ENCODE measurements at places on chromosomes 2 and 18.
A peak's percentile ranks its signal among the peaks of the same experiment; 100 is the strongest.

- DNase-seq: no peak
Measured at GRCh38 chr18:5543036-5543680, 639 bp downstream of the EPB41L3 start.

- DNase-seq: no peak
Measured at GRCh38 chr2:11669454-11670291, at the start of gene NTSR2. Gene NTSR2, minus strand, starts transcription at chr2:11670195. Its CDS starts 66 bp downstream, at chr2:11670129.

- DNase-seq: no peak
Measured at GRCh38 chr2:28631514-28632206, 120.0 kb upstream of the PPP1CB start.

DNA sequence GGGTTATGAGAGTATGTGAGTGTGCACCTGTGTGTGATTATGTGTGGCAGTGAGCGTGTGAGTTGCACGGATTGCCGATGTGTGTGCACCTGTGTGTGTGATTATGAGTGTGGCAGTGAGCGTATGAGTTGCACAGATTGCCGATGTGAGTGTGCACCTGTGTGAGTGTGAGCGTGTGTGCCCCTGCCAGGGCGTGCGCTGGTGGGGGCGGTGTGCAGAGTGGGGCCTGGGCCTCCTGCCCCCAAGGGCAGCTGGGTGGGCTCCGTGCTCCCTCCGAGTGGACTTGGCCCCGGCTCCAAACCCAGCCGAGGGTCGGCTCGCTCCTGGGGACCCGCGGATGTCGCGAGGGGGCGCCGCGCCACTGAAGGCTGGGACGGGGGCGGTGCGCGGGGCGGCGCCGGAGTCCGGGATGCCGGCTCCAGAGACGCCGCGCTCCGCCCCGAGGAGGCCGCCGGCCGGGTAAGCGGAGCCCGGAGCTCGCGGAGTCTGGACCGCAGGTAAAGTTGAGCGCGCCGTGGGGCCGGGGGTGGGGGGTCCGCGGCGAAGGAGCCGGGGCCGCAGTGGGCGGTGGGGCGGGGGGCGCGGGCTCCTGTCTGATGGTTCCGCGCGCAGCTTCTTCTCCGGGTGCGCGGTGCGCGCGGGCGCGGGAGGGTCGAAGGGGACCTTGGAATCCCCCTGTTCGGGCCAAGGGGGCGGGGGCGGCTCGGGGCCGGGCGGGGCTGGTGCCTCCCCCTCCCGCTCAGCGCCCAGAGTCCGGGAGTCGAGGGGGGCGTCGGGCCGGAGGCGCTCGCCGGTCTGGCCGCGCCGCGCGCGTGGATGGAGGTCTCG, at the start of gene KCNG2:
Gene KCNG2, plus strand, starts transcription at position 421 of the 828 bp plus-strand sequence. CDS start 65,730 bp downstream, outside the sequence.
- DNase-seq: no peak

DNA sequence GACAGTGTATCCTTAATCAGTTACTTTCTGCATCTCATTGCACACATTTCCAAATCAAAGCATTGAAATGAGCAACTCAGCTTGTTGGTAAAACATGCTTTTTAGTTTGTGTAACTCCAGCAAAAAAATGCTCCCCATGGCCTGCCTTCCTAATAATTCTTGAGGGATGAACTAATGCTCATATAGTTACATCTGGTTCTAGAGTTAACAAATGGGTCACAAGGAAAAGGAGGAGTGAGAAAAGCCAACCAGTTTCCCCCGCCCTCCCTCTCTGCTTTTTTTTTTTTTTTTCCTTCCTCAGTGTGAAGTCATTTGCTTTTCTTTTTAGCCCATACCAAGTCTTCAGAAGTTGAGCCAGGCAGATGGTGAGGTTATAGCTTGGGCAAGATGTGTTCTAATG, 231.7 kb downstream of the MTX2 start:
- DNase-seq: no peak

GRCh38 chr2:128580988-128581848, 262.6 kb upstream of the HS6ST1 start:
- DNase-seq: no peak

DNA sequence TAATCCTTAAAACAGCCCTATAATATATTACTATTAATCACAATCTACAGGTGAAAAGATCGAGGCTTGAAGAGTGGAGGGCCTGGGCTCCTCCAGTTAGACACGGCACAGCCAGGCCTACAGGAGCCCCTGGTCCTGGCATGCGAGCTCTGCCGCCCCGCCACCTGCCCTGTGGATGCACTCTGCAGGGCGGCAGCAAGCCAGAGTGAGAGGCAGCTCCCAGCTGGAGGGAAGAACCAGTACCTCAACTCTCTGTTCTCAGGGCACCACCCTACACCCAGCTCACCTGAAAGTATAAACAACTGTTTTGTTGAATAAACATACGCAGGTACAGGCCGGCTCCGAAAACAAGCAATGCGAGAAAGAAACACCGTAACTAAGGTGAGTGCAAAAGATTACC, 34.6 kb downstream of the EIPR1 start:
- no peak for DNase-seq

GRCh38 chr2:85922199-85922598, 33.4 kb upstream of the ST3GAL5 start:
- no peak for DNase-seq

DNA sequence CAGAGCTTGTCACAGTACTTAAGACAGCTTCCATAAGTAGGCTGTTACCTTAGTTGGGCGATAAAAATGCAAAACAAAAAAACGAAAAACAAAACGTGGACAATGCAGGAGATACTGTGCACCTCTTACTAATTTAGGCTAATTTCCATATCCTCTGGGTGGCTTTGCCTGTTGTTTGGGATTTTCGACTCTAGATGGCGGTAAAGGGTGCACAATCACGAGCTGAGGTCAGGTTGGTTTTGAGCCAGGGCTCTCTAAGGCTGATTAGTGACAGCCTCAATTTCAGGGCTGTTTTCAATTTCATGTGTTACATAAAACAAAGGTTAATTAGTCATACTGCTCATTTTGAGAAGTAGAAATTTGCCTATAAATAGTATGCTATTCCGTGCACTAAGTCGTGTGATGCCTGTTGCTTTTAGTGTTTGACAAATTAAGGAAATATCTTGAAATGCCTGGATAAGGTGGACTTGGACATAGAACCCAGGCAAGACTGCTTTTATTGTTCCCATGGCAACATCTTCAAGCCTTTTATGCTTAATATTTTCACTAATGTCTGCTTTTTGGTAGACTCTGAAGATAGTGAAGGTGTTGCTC, 493.1 kb downstream of the SOCS6 start:
- peak; percentile 42 for DNase-seq

GRCh38 chr2:168529054-168529833, 73.2 kb downstream of the CERS6 start:
- DNase-seq: no peak

DNA sequence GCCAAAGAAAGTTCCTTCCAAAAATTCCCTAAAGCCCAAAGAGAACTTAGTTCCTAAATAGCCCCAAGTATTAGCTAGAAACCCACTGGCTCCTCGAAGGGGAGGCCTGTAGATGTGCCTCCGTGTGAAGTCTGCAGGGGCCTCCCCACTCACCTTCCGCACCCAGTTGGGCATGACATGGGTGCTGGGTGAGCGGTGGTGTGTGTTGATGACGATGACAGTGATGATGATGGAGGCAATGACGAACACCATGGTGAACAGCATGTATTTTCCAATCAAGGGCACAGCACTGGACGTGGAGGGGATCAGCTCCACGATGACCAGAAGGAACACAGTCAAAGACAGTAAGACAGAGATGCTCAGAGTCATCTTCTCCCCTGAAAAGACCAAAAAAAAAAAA, 14.5 kb downstream of the CHRNA1 start:
- no peak for DNase-seq

- no peak for DNase-seq
Measured at GRCh38 chr2:46967990-46968647, 52.5 kb upstream of the MCFD2 start.

DNA sequence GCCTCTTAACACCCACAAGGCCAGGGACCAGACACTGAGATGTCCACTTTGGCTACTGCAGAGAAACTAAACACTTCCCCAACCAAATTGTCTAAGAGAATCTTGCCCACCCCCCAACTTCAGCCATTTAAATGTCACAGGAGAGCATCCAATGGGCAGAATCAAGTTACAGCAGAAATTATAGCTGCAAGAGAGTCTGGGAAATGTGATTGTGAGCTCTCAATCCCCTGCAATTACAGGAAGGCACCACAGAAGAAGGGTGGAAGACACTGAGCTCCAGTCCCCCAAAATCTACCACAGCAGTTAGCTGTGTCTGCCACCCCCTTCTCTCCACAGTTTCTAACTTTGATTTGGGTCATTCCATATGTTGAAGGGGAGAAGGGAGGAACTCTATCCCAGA, 103.5 kb upstream of the ATL2 start:
- DNase-seq: no peak

DNA sequence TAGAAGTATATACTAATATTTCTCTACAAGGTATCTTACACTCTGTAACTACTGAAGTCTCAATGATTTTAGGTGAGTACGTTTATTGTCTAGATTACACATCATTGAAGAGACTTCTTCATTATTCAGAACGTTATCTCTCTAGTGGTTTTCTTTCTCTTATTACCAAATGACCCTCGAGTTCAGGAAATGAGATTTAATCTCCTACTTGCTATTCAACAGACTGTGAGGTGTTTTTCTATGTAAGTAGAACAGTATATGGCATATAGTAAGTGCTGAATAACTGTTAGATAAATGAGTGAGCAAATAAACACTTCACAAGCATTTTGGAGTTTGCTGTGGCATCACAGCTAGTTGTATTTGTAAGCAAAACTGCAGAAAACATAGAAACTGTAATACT, 947.2 kb upstream of the SLC39A10 start:
- no peak for DNase-seq

DNA sequence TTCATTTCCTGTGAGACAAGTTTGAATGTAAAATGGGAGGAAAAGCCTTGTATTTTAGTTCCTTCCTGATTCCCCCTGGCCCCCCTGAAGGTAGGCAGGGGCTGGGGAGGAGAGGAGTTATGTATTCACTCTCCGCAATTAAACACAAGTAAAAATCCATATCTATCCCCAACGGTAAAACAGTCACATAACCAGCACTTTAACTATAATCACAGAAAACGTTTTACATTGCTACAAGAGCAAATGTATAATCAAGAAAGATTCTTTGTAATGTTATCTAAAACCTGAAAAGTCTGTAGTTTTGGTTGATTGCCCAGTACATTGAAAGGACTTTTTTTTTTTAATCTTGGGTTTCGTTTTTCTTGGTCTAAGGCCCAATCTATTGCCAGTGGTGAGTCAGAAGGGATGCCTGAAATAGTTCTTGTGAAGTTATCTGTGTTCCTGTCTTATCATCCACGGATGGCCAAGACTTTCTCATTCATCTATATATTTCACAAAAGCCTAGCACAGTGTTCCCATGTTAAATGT, 34.5 kb upstream of the CCNYL1 start:
- no peak for DNase-seq

DNA sequence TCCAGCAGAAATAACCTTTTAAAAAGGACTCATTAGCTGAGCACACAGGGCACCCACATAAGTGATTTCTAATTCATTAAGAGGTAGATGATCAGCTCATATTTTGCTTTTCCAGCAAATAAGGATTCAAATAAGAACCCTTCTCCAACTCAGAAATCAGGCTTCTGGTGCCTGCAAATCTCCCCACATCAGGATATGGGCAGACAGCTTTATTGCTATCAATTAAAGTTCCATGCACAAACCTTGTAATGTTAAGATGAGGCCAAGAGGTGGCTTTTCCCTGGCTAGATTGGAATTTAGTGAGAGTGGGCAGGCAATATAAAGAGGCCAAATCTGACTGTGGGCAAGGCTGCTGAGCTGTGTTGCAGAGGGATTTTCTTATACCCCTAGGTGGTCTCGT, 193.6 kb downstream of the SH3RF3 start:
- DNase-seq: no peak

GRCh38 chr2:38947241-38948239, 57.9 kb downstream of the ARHGEF33 start:
- peak; percentile 59 for DNase-seq

- DNase-seq: no peak
Measured at GRCh38 chr18:39380186-39380725, 1814.7 kb upstream of the CELF4 start.

DNA sequence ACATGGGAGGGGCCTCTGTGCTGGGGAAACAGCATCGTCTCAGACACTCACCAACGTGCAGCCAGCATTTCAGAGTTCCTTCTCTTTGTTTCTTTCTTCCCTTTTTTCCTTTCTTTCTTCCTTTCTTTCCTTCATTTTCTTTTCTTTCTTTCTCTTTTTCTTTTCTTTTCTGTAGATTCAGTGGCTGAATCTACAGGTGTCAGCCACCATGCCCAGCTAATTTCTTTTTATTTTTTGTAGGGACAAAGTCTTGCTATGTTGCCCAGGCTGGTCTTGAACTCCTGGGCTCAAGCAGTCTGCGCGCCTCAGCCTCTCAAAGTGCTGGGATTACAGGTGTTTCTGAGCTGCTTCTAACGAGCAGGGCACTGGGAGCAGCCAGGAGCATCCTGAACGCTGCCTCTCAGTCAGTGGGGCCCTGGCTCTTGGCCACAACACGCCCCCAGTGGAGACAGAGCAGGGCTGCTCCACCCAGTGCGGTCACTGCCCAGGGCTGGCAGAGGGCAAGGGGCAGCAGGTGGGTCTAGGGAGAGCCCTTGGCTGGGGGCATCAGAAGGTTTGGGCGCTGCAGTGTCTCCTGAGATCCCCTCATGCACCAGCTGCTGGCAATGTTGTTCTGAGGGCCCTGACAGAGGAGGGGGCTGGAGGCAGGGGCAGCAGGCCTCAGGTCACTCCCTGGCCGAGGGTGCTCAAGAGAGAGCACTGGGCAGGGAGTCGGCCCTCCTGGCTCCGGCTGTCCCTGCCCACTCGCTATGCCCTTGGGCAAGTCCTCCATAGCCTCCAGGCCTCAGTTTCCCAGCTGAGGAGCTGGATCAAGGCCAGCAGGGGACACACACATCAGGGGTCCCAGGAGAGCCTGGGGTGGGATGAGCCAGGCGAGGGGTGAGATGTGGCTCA, 4.7 kb upstream of the KLHL30 start:
- DNase-seq: no peak

DNA sequence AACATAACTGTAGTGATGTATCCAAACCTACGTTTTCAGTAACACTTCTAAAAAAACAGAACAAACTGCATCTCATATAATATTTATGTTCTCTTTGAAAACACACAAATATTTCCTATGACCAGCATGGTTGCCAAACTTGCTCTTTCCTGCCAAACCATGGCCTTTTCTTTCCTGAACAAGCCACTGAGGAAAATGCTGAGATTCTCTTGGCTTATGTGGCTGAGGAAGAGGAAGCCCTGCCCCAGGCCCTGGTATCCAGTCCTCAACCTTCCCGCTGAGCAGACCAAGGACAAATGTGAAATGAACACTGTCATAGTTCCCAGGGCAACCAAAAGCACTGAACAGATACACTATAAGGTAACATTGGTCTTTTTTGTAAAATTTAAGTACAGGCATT, 35.9 kb upstream of the NARS1 start:
- DNase-seq: no peak

DNA sequence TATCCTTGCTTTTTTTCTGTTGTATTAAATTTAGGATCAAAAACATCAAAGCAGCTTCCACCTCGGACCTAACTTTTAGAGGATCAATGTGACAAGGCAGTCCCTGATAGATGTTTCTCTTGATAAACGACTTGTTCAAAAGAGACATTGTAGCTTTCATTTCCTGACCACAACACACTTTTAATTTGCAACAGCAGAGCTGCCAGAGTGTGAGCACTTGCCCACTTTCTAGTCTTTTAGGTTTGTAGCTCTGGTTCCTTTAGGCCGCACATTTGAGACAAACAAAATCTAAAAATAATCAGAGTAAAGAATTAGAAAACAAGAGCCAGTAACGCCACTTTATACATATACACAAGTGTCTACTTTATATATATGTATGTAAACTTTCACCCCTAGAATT, 3.1 kb downstream of the FIGN start:
- DNase-seq: no peak

Data from activated CD4-positive, alpha-beta T cell treated with anti-CD3 and anti-CD28 coated beads for 24 hours (primary cell).